ENCODE measurements at places on chromosomes 3 and 15.

GRCh38 chr3:45677033-45677446 lies 12.2 kb upstream of the SACM1L start:
- DNase-seq, result no peak

DNA sequence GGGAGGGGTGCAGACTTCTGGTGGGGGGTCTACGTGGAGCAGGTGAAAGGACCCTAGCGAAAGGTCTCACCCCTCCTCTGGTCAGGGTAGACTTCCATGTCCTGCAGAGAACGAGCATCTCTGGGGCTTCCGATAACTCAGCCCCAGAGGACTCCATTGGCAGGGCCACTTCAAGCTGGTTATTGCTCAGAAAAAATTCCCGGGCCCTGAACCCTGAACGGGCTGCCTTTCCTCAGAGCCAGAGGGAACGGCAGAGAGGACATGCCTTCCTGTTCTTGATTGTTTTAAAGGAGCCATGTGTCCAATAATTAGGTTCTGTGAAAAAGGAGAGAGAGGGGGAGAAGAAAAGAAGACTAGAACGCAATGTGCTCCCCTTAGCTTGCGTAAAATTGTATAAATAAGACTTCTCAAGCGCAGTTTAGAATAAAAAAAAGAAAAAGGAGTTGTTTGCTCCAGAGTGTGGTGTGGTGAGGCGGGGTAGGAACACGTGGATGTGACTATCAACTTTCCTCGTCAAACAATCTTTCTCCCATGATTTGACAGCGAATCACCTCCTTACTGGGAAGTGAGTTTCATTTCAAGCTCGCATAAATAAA lies 193.4 kb upstream of the UBE2E1 start:
- DNase-seq, result no peak

- DNase-seq, result no peak
Observed at GRCh38 chr3:33467786-33468185, 27.6 kb upstream of the UBP1 start.

DNA sequence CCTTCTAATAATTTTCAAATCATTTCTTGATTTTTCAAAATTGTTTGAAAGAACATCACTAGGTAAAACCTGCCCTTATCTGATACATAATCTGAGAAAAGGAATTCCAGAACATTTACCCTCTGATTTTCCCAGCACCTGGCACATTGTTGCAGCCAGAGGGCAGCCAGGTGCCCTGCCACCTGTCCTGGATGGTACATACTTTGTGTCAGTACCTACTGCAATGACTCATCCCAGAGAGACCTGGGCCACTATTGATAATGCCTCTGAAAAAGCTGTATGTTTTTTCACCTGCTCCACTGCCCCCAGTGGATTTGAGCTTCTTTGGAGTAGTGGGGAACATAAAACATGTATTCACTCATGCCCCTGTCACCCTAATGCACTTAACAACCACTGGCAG lies 648.9 kb upstream of the GBE1 start:
- DNase-seq, result peak; percentile 82

- no peak for DNase-seq
Observed at GRCh38 chr3:171366043-171366442, 94.2 kb downstream of the TNIK start.

DNA sequence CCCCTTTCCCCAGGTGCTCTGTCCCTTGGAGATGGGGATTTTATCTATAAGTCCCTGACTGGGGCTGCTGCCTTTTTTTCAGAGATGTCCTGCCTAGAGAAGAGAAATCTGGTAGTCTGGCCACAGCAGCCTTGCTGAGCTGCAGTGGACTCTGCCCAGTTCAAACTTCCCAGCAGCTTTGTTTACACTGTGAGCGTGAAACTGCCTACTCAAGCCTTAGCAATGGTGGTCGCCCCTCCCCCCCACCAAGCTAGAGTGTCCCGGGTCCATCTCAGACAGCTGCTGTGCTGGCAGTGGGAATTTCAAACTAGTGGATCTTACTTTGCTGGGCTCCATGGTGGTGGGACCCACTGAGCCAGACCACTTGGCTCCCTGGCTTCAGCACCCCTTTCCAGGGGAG lies 38.9 kb downstream of the TMEM266 start:
- no peak for DNase-seq

DNA sequence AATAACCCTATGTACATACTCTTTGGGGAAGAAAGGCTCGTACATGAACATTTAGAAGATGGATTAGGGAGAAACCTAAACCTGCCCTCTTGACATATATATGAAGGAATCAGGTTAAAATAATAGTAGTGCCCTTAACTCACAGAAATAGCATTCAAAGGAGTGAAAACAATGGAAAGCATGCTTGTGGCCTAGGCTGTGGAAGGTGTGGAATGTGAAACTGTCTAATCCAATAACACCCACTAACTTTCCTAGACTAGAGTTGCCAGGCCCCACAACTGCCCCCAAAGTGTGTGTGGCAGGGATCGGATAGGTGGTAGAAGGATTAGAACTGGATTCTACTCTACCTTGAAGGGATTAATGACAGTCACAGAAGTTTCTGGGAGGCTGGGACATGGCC lies 317.4 kb upstream of the LRRFIP2 start:
- no peak for DNase-seq

DNA sequence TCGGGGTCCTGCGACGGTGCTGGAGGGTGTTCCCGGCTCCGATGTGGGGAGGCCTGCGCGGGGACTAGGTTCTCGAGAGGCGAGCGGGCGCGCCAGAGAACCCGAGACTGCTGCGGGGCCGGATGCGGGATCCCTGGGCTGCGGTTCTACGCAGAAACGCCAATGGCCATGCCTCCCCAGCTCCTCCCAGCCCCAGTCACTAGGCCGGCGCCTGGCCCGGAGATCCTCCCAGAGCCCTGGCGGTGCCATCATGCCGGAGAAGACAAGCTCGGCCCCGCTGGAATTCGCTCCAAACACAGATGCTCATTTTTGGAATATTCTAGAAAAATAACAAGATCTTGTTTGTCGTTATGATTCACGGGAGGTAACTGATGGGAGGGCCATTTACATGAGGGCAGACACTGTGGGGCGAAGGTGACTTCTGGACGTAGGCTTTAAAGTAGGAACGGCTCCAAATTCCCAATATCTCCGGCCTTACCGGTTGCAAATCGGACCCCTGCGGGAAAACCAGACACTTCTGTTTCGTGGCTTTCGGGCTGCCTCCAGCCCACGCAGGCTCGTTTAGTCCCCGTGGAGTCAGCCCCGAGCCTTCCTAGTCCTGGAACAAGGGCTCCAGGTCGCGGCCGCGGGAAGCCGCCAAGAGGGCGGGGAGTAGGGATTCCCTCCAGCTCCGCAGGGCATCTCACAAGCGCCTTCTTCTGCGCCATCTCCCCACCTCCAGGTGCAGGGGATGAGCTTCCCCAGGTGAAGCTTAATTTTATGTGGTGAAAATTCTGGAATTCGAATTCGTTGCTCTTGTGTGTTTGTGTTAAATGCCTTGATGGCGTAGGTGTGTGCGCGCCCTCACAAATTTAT lies 74.8 kb upstream of the POLG start:
- DNase-seq, result no peak

- DNase-seq, result no peak
Observed at GRCh38 chr3:112803467-112803866, 43.2 kb downstream of the CD200R1L start.

- DNase-seq, result no peak
Observed at GRCh38 chr3:160296591-160296990, 71.4 kb downstream of the C3orf80 start.

GRCh38 chr3:178369006-178369405 lies 167.2 kb upstream of the KCNMB2 start:
- no peak for DNase-seq

- no peak for DNase-seq
Observed at GRCh38 chr3:39128951-39129350, 21.5 kb downstream of the TTC21A start.

DNA sequence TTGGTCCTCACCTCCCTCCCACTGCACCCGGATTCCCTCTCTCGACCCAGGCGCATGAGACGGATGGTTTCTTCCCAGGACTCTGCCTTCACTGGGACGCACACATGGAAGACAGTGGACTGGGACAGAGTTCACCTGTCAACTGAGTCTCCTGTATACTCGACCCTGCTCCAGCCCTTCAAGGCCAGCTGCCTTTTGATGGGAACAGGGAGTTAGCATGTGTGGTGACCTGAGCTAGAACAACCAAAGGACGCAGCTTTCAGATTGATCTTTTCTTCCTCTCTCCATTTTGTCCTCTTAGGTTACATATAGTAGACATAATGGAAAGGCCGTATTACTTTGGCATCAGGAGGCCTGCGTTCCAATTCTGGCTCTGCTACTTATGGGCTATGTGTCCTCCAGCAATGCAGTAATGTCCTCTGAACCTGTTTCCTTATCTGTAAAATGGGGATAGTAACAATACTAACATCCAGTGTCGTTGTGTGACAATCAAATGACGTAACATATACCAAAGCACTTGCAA lies 94.1 kb downstream of the PEX5L start:
- no peak for DNase-seq

GRCh38 chr3:42547401-42547945 lies 34.3 kb downstream of the SEC22C start:
- DNase-seq, result peak; percentile 17

- peak; percentile 73 for DNase-seq
Observed at GRCh38 chr3:184284696-184285095, 8.9 kb downstream of the ECE2 start.

- DNase-seq, result no peak
Observed at GRCh38 chr15:49898575-49899283, 220.3 kb downstream of the ATP8B4 start.

GRCh38 chr3:56118968-56119367 lies 349.3 kb downstream of the ERC2 start:
- no peak for DNase-seq

GRCh38 chr3:31937225-31937624 lies 43.8 kb downstream of the OSBPL10 start:
- no peak for DNase-seq

- DNase-seq, result no peak
Observed at GRCh38 chr3:176510097-176510496, 687.2 kb downstream of the TBL1XR1 start.

DNA sequence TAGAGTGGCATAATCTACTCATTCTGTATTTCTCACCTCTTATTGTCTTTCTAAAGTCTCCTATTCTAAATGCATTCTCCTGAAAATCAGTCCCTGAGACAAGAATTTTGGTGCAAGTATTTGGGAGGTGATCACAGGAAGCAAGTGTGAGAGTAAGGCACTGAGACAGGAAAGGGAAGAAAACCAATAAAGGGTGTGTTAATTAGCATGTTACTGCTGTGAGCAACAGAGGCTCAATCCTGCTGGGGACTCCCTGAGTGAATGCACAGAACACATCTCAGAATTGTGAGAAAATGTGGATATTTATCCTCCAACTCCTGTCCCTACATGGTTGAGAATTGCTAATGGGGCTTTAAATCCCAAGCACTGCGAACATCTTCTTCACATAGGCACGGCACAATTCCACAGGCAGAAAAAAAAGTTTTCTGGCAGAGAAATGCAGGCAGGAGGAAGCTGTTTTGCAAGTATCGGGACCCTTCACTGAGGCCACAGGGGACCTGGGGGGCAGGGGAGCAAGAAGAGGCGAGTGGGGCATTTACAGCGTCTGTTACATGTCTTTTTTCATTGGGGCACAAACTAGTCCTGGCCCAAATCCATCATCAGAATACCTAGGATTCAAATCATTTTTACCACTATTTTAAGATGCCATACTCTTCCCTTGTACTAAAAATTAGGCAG lies 27.2 kb upstream of the STT3B start:
- DNase-seq, result no peak

DNA sequence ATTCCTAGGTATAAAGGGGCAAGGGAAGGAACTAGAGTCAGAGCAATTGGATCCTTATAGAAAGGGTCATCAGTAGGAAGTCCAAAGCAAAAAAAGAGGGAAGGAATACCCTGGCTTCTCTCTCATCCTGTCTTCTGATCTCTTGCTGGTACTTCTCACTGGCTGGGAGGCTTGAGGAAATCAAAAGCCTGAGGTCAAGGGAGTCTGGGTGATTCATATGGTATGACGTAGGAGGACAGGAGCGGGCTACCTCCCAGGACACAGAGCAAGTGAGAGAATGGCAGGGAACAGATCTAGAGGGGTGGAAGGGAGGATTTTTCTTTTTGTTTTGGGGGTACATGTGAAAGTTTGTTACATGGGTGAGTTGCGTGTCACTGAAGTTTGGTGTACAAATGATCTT lies 76.0 kb downstream of the CFAP20DC start:
- DNase-seq, result no peak

DNA sequence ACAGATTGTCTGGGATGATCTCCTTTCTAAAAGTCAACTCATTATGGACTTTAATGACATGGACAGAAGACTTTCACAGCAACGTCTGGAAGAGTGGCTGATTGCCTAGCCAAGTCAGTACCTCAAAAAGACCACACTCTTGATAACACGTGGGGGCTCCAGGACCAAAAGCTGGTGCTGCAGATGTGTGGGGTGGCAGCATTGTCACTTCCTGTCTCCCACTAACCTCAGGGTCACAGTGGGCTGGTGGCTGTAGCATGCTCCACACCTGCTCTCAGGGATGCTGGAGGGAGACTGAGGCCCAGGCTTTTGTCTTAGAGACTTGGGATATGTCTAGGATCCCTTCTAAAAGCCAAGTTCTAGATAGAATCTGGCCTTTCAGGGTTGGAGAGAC lies 118.1 kb downstream of the APBA2 start:
- no peak for DNase-seq

DNA sequence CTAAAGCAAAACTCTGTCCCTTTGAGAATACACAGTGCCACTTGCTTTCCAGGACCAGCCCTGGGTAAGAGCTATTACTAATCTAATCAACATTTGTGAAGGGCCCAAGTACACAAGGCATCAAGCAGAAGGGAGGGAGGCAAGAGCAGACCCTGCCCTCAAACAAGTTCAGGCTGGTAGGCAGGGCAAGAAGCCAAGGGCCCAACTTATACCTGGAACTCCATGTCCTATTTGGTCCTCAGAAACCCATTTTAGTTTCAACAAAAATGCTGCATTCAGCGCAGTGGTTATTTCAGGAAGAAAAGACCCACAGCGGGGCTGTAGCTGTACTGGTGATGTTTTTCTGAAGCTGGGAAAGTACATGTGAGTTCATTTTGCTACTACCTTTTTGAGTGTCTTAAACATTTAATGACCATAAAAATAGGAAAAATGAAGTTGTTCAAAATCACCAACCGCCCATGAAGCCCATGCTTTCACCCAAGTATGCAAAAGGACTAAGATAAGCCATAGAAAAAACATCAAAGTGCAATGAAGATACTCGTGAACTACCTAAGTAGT lies 2.8 kb downstream of the RPS17 start:
- no peak for DNase-seq

DNA sequence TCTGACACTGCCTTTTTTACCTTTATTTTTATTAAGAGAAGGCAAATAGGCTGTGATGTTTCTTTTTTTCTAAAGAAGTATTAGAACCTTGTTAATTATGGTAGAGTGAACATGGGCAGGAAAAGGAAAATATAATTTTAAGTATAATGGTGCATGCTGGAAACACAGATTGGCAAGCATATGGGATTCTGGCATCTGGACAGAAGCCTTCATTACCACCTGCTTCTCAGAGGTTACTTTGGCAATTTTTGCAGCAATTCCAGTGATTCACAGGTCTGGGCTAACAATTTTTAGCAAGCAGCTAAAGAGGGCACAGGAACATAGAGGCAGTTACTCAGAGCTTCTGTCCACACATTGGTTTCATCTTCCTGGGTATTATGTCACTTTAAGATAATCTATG lies 258.3 kb downstream of the DIPK2A start:
- no peak for DNase-seq

Data from SHP77 treated with DMSO at 0.1 percent for 48 hours (cell line).